ENCODE measurements at places on chromosomes 3 and 15. TPM values are rescaled to one million over a fixed set of nuclear protein-coding genes. Genes with fewer than 3 reads are reported as not detected.

GRCh38 chr15:63238796-63239195 is 38.6 kb upstream of the APH1B start:
- no peak for DNase-seq

- no peak for DNase-seq
Observed at GRCh38 chr3:184666442-184666841, 45.4 kb downstream of the MAGEF1 start.

ARGFX gene
- not detected for total RNA-seq

IQCB1 gene
- total RNA-seq, result 28.2 TPM
